ENCODE measurements at places on chromosomes 7 and 10.

DNA sequence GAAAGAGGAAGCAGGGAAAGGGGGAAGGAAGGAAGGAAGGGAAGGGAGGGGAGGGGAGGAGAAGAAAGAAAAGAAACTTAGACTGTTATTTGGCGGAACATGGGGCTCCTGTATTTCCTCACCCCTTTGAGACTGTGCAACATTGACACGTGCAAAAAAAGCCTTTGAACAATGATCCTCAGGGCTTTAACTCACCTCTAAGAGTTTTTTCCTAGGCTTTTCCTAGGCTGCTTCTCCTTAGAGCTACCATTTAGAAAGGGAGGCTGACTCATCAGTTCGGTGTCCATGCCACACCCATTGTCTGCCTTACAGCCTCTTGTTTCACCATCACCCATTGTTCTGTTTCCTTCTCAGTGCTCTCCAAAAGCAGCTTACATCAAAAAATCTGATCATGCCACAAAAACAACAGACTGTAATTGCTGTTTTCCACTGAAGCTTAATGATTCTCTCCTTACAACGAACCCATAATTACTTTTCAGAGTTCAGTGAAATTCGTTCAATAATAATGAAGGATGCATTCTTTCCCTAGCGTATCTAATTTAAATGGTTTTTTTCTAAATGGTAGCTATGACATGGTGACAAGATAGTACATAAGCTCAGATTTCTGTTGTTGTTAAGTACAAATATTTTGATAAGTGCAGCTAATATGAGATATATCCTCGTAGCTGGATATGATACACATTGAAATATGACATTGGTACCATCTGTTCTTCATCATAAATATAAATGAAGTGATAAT, 90.8 kb downstream of the PRLHR start:
- no peak for DNase-seq

DNA sequence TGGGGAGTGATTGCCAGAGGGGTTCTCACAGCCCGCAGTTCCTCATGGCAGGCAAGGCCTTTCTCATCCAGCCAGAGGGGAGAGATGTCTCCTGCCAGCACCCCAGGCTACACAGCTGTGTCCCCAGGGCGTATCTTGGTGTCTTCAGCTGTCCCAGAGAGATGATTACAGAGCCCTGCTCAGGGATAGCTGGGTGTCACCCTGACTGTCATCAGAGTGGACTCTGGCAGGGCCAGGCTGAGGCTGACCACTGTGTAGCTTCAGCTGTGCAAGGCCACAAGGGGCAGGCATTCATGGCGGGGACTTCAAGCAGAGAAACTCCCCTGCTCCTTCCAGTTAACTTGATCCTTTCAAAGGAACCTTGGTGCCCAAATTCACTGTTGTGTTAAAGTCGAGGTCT, 124.2 kb downstream of the RGS10 start:
- DNase-seq, result no peak

DNA sequence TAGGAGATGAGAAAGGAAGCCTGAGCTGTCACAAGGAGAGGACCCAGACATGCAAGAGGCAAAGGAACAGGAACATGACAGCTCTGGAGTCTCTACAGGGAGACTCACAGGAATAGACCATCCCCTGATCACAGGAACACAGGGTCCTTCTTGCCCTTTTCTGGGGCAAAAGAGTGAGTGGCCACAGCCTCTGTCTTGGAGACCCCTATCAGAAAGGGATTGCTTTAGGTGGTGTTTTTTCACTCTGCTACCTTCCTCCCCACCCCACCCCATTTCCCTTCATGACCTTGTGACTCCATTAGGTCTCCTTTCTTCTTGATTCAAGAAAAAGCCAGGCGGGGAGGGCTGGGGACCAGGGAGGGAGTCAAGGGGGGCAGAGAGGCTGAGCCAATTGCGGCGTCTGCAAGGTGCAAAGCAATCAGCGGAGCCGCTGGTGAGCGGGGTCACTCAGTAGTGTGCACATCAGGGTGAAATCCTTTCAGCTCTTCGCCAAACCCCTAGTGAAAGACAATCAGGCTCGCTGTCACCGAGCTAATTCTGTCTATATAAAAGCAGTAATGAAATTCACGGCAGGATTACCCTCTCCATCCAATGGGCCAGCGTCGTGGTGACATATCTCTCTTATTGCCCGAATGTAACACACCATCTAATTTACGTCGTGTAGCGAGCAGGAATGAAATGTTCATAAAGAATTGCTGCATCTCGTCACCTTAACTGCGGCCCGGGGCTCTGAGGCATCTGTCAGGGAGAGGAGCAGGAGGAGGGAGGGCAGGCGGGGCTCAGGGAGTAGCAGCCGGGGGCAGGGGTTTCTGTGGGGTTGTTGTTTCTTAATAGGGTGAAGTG, 31.5 kb upstream of the BTRC start:
- DNase-seq, result no peak

DNA sequence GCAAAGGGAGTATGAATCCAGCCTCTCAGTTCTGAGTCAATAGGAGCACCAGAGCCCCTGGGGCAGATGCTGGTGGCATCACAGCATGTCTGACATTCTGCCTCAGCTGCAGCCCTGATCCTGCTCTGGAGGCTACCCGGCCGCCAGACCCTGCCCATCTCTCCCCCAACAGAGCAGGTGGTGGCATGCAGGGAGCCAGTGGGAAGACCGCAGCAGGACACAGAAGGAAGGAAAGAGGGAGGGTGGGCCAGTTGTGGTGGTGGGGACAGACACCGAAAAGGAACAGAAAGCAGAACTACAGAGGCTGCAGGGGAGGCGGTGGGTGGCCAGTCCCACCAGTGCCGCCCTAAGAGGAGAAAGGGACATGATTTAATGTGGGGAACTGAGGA, 35.3 kb downstream of the BLNK start:
- no peak for DNase-seq

DNA sequence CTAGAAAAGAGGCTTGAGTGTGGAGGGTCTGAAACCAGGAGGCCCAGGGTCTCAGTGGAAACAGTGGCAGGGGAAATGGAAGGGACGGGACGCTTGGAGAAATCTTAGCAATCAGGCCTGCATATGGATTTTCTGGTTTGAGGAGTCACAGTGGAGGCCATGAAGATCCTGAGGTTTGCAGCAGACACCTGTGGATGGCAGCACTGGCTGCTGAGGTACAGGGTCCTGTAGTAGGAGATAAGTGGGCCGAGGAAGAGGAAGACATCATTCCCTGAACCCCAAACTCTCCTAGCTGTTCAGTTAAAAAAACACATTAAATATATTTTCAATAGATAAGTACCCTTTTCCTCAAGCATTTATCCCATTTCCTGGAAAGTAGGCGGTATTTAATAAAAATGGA, 208.8 kb upstream of the IGFBP3 start:
- no peak for DNase-seq

- no peak for DNase-seq
Measured at GRCh38 chr7:139972029-139972428, 90.7 kb downstream of the PARP12 start.

- no peak for DNase-seq
Measured at GRCh38 chr10:88659725-88660597, 4.3 kb upstream of the LIPF start.

- DNase-seq, result peak; percentile 2
Measured at GRCh38 chr10:106819490-106819889, 345.0 kb downstream of the SORCS1 start.

- no peak for DNase-seq
Measured at GRCh38 chr10:79236433-79236765, 110.9 kb upstream of the PPIF start.

- no peak for DNase-seq
Measured at GRCh38 chr7:51219261-51219988, 97.2 kb downstream of the COBL start.

DNA sequence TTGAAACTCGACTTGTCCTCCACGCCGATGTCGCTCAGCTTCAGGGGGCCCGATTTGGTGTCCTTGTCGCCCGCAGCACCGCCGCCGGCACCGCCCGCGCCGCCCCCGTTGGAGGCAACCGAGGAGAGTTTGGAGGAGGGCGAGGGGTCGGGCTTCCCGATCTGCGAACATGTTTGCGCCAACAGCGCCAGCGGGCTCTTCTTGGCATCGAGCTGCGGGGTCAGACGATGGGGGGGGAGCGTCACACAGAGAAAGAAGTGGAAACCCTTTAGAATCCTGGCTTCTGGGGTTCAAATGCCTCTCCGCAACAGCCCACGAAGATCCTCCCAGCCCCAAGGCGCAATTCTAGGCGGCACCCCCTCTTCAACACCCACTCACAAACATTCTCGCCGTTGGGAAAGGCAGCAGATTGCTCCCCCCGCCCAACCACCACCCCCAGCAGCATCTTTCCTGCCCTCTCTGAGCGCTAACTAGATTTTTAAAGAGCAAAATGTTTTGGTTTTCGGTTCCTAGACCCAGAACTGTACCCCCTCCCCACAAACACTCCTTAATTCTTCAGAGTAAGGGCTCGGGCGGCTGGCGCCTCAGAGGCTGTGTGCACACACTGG, 1.3 kb downstream of the ZNF503 start:
- DNase-seq, result no peak

GRCh38 chr10:123562387-123562786, 103.8 kb upstream of the GPR26 start:
- DNase-seq, result no peak

- no peak for DNase-seq
Measured at GRCh38 chr10:61623161-61623560, 39.6 kb upstream of the CABCOCO1 start.

DNA sequence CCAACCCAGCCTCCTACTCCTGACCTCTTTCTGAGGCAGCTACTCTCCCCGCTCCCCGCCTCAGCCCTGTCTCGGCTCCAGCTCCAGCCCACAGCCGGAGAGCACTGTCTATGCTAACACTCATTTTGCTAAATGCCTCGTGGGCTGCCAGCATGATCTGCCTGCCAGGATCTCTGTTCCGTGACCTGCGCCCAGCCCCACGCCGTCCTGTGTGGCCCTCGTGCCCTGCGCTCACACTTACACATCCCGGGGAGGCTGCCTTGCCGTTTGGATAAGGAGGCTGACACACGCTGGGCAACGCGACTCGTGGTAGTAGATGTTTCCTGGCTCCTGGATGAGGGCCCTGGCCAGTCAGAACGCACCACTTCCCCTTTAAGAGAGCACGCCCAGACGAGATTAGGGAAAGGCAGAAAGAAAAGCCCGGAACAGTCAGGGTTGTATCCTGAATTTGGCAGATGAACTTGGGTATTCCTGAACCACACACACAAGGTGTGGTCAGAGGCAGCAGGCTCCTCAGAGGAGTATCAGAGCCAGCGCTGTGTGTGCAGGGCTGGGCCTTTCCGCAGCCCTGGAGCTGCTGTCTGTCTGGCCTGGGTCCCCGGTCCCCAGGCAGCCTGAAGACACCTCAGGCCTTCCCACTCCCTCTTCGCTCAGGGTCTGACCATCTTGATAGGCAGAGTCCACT, 97.7 kb upstream of the EFCAB10 start:
- DNase-seq, result no peak

GRCh38 chr7:138519061-138519798, 59.2 kb downstream of the TRIM24 start:
- no peak for DNase-seq

DNA sequence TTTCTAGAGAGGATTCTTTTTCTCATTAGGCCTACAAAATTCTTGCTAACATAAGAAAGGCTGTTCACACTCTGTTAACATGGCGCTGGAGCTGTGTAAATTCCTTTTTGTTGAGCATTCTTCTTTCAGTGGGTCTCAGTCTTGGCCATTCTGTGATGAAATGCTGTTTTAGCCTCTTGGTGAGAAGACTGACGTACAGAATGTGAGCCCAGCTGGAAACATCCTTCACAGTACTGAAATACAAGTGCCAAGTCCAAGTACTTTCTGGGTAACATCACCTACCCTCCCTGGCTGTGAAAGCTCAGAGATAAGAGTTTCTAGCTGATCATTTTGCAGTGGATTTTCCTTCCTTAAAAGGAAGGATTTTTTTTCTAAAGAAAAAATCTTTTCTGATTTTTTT, 231.8 kb downstream of the AHR start:
- DNase-seq, result no peak

DNA sequence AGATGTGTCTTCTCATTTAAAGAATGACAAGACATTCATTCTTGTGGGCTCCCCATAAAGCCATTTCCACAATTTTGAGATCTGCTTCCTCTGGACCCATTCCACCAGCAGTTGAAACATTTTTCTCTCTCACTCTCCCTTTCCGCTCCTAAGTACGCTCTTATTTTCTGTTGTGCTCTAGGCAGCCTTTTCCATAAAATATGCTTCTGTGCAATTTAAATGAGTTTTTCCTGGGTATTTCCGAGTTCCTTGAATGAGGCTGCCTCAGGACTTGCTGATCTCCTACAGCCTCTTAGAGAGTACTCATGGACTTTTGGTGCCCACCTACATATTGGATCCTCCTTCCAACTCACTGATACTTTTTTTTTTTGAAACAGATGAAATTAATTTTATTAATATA, 23.6 kb upstream of the AKR1D1 start:
- no peak for DNase-seq

- DNase-seq, result no peak
Measured at GRCh38 chr7:117772421-117772820, 100.8 kb downstream of the CTTNBP2 start.

DNA sequence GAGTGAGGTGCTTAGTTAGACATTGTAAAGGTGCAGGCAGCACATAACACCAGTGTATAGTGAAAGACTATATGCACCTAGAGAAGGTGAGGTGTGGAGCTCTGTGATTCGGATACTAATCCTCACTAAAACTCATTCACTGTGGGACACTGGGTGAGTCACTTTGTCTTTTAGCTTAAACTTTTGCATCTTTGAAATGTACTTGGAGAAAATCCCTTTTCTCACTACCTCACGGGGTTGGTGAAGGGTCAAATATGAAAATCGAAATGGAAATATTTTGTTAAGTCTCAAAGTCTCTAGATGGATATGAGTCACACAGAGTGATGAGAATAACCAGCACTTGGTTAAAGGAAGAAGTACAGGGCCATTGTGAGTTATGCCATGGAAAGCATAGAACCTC, 38.0 kb downstream of the MDFIC start:
- no peak for DNase-seq

DNA sequence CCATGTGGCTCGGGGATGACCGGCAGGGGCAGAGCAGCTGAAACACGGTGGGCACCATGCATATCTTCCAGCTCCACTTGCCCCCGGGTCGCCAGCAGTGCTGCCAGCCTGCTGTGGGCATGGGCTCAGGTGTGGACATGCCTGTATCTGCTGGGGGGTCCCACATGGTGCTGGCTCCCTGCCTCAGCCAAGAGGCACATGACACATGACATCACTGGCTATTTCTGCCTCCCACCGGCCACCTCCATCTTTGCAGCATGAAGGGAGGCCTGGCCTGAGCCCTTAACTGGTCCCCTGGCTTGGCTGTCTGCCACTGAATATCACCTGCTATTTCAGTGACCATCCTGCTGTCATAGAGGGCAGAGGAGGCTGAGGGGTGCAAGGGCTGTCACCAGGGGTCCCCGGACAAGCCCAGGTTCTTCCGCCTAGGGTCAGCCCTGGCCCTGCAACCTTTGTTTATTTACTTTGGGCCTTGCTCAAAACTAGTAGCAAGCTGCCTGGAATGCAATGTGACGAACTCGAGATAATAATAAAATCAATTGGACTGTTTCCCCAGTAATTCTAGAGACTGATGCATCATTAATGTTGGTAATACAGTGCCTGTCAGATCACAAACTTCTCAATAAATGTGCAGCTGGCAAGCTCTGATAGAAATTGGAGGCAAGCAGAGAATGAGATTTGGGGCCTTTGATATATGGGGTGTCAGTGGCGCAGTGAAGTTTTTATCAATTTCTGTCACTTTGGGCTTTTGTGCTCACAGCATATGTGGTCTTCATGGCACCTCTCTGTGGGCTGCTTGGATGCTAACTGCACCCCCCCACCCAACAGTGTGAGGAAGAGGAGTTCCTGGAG, 28.5 kb downstream of the ZMIZ1 start:
- no peak for DNase-seq

- DNase-seq, result no peak
Measured at GRCh38 chr10:104336821-104337467, 1.3 kb downstream of the ITPRIP start.
